Stimulated activated naive CD8-positive, alpha-beta T cell treated with anti-CD3 and anti-CD28 coated beads, Interleukin-15, amount 100 ng/mL, for 72 hours (primary cell): ENCODE measurements at places on chromosomes 5 and 9.
A peak's percentile ranks its signal among the peaks of the same experiment; 100 is the strongest.

DNA sequence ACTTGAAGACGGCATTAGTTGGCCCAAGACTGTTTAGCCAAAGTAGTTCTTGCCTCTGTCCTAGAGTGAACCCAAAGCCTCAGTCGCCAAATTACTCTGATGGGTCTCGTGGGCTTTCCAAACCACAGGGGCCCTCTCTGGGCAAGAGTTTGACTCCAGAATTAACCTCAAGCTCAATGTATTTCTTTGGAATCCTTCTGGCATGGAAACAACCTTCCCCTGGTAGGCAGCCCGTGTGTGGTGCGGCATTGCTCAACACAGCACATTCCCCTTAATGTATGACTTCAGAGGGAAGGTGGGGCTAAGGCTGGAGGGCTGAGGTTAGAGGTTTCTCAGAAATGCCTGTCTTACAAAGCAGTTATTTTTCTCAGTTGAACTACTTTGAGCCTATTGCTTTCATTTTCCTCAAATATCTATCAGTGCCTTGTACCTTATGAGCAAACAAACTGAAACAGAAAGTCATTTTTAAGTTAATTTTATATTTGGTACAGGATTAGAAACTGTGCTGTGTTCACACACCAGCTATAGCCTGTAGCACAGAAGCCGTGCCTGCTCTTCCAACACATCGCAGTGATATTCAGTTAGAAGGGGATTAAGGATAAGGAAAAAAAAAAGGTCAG is 123.9 kb upstream of the HAPLN1 start:
- peak; percentile 12 for DNase-seq

GRCh38 chr9:16063241-16063591 is 510.4 kb downstream of the CCDC171 start:
- no peak for DNase-seq

- no peak for DNase-seq
Observed at GRCh38 chr5:109907189-109907588, 217.5 kb downstream of the MAN2A1 start.

- DNase-seq, result peak; percentile 29
Observed at GRCh38 chr9:70421272-70422180, 7.1 kb upstream of the KLF9 start.

DNA sequence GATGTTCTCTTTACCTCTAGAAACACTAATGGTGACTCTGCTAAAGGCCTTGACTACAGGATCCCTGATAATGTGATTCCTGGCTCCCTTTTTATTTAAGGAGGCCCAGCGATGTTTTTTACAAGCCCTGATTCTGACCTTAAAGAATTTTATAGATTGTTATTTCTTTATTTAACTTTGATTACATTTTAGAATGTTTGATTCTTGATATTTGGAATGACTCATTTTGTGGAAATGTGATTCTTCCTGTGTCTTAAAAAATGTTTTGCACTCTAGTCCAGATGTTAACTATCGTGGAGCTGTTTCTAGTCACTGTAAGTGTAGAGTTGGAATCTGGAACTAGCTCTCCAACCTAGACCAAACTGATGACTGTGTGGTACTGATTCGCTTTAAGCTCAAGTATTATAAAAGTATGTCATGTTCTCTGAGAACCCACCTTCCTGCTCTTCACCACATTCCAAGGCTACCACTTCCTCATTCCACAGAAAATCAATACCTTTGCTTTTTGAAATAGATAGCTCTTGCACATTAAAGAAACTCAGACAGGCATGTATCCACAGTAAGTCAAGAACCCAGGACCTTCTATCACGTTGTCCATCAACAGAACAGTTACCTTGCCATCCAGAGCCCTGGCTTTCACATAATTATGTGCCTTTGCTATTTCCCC is 65.2 kb downstream of the JMY start:
- no peak for DNase-seq

DNA sequence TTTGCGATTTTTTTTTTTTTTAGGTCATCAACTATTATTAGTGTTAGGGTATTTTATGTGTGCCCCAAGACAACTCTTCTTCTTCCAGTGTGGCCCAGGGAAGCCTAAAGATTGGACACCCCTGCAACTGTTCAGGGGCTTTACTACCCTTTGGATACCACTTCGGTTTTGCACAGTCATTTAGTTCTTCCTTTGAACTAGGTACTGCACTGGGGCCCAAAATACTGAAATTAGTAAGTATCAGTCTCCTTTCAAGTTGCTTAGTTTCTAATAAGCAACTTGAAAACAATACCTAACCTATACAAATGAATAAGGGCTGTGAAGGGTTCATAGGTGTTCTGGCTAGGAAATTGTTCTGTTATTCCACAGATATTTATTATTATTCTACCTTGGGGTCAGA is 45.3 kb downstream of the CWC27 start:
- no peak for DNase-seq

GRCh38 chr9:134776080-134776796 is 104.4 kb upstream of the FCN2 start:
- no peak for DNase-seq

GRCh38 chr9:126507318-126508109 is 106.2 kb upstream of the LMX1B start:
- DNase-seq, result no peak

- DNase-seq, result no peak
Observed at GRCh38 chr5:2110137-2110933, 227.6 kb upstream of the IRX4 start.

- DNase-seq, result no peak
Observed at GRCh38 chr5:29262339-29263123, 1931.0 kb upstream of the CDH6 start.

GRCh38 chr9:22381170-22381569 is 65.5 kb upstream of the DMRTA1 start:
- no peak for DNase-seq

GRCh38 chr5:69231851-69232250 is 2.8 kb upstream of the CDK7 start:
- no peak for DNase-seq

- DNase-seq, result no peak
Observed at GRCh38 chr9:112620388-112620787, 97.5 kb downstream of the INIP start.

GRCh38 chr9:16315720-16316119 is 554.8 kb downstream of the BNC2 start:
- DNase-seq, result no peak

- DNase-seq, result no peak
Observed at GRCh38 chr9:68702493-68702892, 2.5 kb upstream of the PIP5K1B start.

DNA sequence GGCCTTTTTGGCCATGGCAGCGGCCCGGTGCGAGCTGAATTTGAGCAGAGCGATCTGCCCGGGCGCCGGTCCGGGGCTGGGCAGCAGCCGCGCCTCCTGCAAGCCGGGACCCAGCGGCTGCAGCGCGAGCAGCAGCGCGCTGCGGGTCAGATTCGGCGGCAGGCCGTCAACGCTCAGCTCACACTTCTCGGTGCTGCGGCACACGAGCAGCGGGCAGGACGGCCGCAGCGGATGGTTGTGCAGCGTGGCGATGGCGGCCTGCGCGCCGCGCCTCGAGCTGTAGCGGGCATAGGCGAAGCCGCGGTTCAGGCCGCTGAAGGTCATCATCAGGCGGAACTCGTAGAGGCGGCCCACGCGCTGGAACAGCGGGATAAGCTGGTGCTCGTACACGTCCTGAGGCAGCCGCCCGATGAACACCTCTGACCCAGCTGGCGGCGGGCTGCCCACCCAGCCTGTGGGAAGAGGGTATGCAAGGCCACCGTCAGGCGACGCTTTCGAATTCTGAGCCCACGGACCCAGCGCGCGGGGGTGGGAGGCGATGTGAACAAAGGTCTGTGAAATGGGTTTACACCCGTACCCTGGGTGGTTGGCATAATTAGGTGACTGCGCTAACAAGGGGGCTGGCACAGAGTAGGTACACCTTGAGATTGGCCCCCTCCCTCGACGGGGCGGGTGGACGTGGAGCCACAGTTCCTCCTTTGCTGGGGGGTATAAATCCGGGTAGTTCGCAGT is 755 bp downstream of the DND1 start:
- DNase-seq, result no peak

GRCh38 chr9:112203536-112203935 is 28.4 kb upstream of the SUSD1 start:
- no peak for DNase-seq

GRCh38 chr5:115165790-115166189 is 3.9 kb downstream of the TRIM36 start:
- no peak for DNase-seq

GRCh38 chr9:97560851-97561250 is 59.4 kb downstream of the TMOD1 start:
- DNase-seq, result no peak

GRCh38 chr5:60340326-60340725 is 359.6 kb downstream of the DEPDC1B start:
- DNase-seq, result no peak

DNA sequence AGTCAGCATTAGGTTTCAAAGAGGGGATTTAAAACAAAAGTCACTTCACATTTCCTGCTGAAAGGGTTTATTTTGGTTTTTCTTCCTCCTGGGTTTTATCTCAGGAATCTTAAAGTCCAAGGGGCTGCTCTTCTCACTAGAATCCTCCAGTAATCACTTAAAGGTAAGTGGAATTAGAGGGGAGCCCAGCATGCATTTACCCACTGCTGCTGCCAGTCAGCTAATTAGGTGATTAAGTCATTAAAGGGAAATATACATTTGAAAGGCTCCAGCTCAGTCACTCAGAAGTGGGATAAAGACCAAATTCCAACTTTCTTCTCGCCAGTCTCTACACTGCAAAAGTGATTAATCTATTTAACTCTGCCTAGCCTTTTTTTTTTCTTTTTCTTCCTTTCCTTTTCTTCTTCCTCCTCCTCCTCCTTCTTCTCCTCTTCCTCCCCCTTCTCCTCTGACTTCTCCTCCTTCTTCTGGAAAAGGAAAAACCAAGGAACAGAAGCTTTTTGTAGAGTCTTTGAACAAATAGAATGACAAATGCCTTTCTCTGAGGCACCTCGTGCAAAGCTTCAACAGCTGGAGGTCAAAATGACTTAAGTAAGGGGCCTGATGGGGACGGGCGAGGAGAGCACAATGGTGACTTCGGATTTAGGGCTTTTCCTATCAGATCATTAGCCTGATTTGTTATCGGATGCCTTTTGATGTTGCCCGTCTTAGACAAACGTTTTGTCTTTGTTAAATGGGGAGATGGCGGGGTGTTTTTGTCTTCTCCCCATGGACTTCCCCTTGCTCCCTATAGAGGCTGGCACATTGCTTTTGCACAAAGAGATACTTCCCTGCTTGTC is 617.6 kb downstream of the IRX1 start:
- DNase-seq, result no peak

GRCh38 chr5:54224103-54224826 is 86.1 kb downstream of the ARL15 start:
- no peak for DNase-seq

DNA sequence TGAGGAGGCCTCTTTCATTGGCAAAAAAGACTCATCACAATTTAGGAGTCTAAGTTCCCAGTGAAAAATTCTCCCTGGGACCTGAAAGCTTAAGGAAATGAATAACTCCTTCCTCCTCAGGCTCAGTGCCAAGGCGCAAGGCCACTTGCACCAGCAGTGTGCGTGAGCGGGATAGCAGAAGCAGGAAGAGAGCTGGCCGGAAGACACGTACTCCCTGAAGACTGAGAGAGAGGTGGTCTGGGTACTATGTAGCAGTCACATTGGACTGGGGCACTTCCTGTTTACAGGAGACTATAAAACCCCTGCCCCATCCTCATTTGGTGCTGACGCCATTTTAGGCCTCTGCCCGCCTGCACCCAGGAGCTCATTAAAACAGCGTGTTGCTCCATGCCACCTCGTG is 66.3 kb upstream of the IL33 start:
- no peak for DNase-seq

GRCh38 chr5:144369006-144369405 is 198.3 kb downstream of the KCTD16 start:
- DNase-seq, result no peak

GRCh38 chr9:21452681-21453080 is 12.4 kb downstream of the IFNA1 start:
- DNase-seq, result no peak

- no peak for DNase-seq
Observed at GRCh38 chr9:129416821-129417539, 203.9 kb downstream of the C9orf50 start.

- DNase-seq, result no peak
Observed at GRCh38 chr9:130689937-130690700, 3.5 kb upstream of the EXOSC2 start.
